ENCODE measurements at places on chromosomes 7 and 10.

- DNase-seq: no peak
Observed at GRCh38 chr7:112937651-112938415, 147.6 kb upstream of the TMEM168 start.

GRCh38 chr10:95303535-95303934 is 12.7 kb upstream of the PDLIM1 start:
- no peak for DNase-seq

DNA sequence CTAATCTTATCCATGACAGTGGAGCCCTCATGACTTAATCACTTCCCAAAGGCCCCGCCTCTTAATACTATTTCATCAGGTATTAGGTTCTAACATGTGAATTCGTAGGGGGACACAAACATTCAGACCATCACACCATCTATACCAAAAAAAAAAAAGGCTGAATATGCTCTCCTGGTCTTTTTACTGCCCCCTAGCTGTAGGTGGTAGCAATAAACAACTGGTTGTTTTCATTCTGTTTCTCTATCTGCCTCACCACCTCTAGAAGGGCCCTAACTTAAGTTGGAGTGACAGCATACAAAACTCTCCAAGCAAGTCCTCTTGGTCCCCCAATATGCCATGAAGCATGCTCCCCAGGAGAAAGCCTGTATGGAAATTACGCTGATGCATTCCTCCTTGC is 94.1 kb downstream of the GRM8 start:
- no peak for DNase-seq

- no peak for DNase-seq
Observed at GRCh38 chr7:88664630-88665233, 94.8 kb upstream of the ZNF804B start.

DNA sequence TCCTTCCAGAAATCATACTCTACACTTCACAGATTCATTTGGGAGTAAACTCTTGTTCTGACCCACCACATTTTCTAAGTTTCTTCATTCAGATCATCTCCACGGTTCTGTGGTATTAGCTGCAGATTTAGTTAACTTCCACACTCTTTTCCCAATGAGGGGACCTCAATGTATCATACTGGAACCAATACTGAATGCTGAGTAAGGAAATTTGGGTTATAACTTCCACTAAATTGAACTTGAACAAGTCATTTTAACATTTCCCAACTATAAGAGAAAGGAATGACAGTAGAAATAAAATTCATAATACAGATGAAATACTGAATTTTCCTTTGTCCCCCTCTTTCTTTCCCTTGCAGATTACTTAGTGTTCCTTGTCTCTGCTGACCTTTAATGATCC is 131.4 kb downstream of the VPS41 start:
- DNase-seq: no peak

DNA sequence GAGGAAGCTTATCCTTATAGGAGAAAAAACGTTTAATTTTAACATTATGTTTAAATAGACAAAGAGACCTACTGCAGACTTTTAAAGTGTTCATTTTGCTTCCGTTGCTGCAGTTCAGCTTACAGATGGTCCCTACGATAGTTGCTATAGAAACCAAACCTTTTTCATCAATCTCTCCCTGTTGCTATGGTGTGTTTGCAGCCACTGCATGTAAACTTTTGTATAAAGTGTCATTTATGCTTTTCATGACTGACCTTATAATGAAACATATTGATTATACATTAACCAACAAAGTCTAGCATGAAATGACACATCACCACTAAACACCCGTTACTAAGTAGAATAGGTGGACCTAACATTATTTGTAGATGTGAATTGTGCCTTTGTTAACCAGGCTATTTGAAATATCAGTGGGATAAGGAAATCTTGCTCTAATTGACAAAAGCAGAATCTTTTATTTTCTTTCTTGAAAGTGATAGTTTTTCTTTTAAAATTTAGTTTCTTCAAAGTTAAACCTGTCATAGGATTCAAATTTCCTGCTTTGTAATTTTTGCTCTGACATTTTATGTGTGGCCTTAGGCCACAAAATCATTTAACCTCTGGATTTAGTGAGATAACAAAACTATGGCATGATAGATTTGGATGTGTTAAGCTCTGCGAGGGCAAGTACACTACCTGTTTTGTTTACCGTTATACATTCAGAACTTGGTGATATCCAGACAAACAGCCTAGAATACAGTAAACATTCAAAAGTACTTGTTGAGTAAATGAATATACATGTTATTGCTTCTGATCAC is 64.0 kb downstream of the CACNB2 start:
- DNase-seq: peak; percentile 21

- no peak for DNase-seq
Observed at GRCh38 chr10:123294109-123294508, 139.9 kb downstream of the BUB3 start.

- DNase-seq: no peak
Observed at GRCh38 chr7:155840909-155841308, 28.6 kb upstream of the SHH start.

- DNase-seq: no peak
Observed at GRCh38 chr10:62457196-62457595, 83.0 kb downstream of the ZNF365 start.

- DNase-seq: no peak
Observed at GRCh38 chr7:131183611-131184119, 144.0 kb upstream of the MKLN1 start.

DNA sequence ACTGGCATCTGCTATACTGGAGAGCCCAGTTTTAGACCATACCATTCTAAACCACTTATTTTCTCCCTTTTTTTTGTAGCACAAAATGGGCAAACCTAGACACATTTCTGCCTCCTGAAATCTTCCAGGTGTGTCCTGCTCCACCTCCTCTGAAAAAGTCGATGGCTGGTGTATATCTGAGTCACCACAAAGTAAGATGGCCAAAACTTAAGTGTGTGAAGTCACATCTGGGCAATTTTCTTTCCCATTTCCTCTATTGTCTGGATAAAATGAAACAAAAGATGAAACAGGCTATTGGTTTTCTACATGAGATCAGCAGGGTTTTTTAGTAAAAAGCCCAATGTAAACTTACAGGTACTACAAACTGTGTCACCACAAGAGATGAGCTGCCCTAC is 65.5 kb downstream of the OSBPL3 start:
- no peak for DNase-seq

DNA sequence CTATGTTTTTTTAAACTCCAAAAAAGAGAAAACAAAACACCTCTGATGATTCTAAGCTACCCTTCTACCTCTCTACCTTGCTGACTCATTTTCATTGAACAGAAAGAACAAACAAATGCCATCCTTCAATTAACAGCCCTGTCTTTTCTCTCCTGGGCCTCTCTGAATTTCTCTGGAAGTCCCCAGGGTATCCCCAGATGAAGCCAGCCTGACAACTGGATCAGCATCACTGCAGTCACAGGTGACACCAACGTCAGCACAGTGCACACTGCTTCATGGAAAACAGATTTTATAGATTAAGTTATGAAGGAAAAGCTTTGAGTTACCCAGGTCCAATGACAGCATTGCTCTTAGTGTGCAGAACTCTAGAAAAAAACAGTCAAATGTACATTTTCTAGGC is 5.7 kb downstream of the HUS1 start:
- no peak for DNase-seq

DNA sequence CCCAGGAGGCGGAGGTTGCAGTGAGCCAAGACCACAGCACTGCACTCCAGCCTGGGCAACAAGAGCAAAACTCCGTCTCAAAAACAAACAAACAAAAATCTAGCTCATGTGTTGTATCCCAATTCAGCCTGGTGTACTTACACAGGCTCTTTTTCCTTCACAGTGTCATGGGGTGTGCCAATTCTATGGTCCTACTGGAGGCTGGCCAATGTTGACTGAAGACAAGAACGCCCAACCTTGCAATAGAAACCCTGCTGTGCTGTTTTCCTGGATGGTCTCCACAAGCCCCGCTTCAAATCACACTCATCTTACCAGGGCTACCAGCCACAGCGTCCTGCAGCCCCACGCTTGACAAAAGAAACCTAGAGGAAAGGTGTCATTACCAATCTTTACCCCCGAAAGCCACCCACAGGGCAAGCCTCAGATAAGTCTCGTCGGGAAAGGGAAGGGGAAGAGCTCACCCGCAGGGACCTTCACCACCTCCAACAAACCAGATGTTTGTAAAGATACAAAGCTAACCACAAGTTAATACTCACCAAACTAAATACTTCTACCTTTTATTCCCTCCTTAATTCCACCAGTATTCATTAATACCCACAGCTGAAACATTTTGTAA is 64.8 kb downstream of the TNS3 start:
- DNase-seq: peak; percentile 94

GRCh38 chr7:90081621-90082020 is 72.6 kb upstream of the STEAP1 start:
- no peak for DNase-seq

DNA sequence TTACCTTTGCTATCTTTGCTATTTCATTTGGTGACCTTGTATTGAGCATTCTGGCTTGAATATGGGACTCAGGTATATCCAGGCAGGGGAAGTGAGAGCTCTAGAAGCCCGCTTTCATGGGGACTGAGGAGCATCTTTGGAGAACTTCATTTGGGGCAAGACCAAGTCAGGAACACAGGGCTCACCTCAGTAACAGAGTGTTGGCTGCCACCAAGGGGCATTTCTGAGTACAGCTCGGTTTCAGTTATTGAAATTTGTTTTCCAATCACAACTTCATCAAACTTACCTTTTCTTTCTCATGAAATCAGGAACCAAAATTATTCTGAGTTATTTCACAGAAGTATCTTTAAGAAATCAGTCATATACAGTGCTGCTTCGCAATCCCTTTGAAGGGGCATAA is 337.2 kb downstream of the C7orf25 start:
- no peak for DNase-seq

DNA sequence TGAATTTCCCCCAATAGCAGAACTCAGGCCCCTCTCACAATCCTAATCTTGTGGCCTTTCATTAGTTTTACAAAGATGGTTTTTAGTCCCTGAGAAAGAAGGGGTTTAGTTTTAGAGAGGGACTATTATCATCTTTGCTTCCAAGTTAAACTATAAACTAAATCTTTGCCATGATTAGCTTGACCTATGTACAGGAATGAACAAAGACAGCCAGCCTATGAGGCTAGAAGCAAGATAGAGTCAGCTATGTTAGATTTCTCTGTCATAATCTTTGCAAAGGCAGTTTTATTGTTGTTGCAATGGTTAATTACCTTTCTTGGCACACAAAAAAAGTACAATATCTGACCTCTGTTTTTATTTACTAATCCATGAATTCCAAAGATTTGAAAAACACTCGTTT is 19.1 kb downstream of the RNF133 start:
- no peak for DNase-seq

DNA sequence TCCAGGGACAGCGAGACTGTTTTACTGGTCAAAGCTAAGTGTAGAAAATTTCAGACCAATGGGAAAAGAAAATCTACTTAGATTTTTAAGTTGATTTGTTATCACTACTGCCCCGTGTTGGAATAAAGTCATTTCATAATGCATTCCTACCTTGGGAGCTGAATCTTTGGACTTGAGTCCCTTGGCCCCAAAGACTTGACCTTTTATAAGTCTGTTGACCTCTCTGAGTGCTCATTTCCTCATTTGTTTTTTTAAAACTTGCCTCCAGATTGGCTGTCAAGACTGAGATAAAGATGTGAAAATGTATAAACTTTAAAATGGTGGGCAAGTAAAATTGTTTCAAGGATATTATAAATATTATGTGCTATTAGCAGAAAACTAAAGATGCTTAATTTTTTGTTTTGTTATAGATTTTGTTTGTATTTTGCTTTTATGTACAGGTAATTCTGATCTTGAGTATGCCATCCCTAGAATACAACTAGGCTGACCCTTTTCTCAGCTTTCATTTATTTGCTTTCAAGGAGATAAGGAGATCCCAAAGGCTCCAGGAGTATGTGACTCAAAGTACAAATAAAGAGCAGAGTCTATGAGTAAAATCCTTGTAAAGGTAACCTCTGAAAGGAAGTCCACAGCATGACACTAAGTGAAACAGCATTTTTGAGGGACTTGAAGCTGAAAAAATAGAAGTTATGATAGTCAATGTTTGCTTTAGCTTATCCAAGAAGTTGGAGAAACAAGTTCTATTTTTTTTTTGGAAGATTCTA is 54.6 kb downstream of the TMEM26 start:
- no peak for DNase-seq

DNA sequence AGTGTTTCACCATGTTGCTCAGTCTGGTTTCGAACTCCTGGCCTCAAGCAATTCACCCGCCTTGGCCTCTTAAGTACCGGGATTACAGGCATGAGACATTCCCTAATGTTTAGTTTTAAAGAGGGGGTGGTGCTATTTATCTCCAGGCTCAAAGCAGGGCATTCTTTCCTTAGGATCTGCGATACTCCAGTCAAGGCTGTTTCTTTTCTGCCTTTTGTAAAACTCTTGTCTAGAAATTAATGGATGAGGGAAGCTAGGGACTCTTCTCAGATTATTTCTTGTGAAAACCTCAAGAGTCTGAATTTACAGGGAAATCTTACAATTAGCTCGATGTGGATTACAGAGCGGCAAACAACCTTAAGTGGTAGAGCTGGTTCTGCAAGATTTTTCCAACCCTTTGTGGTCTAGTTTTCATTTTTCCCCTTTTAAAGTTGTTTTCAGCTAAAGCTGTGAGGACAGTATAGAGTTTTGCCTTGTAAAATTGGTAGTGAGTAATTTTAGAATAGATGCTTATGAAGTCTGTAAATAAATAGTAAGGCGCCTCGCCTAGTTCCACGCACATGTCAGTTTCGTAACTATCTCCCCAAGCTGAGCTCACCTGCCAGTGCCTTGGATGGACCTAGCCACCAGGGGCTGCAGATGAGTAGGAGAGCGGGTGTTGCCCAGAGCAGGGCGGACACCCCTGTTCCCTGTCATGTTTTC is 53.1 kb downstream of the CUX1 start:
- DNase-seq: peak; percentile 29

- DNase-seq: no peak
Observed at GRCh38 chr7:128007303-128007680, 23.9 kb downstream of the LRRC4 start.

DNA sequence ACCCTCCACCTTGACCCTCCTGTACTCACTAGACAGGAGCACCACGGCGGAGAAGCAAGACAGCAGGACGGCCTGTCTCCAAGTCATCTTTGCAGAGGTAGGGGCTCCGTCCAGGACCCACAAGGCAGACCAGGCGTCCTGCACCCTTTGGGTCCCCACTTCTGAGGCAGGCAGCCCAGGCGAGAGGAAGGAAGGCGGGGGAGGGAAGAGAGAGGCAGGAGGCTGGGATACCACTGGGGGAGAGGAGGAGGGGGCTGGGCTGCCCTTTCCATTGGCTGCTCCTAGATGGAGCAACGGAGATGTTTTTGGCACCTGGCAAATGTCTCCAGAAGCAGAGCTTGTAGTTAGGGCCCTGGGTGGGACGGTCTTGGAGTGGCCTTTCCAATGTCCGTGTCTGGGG is at the start of gene UCMA:
UCMA (minus strand) TSS at position 203 of the 400 bp plus-strand sequence; CDS start at position 87, 116 bp downstream.
- DNase-seq: no peak

GRCh38 chr7:103124429-103124979 is 24.4 kb downstream of the NAPEPLD start:
- no peak for DNase-seq

GRCh38 chr7:65798111-65799075 is 74.5 kb upstream of the VKORC1L1 start:
- no peak for DNase-seq

DNA sequence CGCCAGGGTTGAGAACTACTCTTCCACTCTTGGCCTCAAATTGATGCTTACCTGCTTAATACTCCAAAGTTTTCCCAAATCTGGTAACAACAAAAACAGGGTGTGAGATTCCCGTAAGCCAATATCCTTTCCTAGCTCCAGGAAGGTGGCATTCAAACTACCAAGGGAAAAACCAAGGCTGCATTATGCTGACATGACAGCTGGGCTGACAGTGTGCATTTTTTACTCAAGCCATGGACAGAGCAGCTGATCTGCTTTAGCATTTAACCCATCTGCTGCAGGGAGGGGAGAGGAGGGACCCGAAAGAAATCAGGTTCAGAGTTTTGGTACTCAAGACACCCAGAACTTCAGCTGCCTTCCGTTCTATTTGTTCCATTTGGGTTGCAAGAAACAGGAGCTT is 49.8 kb upstream of the RAPGEF5 start:
- DNase-seq: no peak
